Endothelial cell of umbilical vein (primary cell): ENCODE measurements at places on chromosomes 13 and 19. TPM values are rescaled to one million over a fixed set of nuclear protein-coding genes. Genes with fewer than 3 reads are reported as not detected.

DNA sequence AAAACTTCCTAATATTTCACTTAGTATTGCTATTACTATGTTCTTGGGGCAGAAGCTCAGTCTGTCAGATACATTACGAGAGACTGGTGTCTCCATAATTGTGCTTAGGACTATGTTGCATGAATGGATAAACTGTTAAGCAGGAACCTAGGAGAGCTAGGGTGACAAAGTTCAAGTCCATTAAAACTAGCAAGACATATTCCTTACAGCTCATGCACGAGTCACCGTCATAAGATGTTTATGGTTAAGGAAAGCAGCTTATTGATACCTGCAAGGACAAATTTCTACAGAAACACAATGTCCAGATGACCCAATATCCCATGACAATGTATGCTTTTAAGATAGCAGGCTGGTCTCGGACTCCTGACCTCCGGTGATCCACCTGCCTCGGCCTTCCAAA, 5.7 kb upstream of the ZNF813 start:
- no peak for DNase-seq
- H3K36me3 ChIP-seq: no peaks in the 10 kb centered on the region
- no peak overlapping the region for H3K4me3 ChIP-seq
- no peak overlapping the region for H3K27ac ChIP-seq
- H3K27me3 ChIP-seq: no peaks in the 10 kb centered on the region

The KLK15 gene
- not detected in 2 replicates for polyA plus RNA-seq

DNA sequence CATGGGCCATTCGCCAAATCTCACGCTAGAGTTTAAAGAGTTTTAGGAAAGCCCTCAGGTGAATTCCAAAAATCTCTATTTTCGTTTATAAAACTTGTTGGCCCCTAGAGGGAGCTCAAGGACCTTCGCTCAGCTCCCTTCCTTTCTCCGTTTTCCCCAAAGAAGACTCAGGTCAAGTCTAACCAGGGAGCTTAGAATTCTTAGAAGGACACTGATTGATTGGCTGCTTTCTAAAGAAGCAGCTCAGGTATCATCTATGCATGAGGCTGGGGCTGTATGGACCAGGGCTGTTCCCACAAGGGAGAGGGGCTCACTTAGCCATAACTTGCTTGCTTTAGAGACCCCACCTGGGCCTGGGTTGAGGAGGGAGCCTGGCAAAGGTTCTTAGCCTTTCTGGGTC, 20.5 kb downstream of the DZIP1 start:
- H3K4me3 ChIP-seq: no peak overlapping the region
- no peaks in the 10 kb centered on the region for H3K4me1 ChIP-seq
- H3K27me3 ChIP-seq: no peaks in the 10 kb centered on the region
- DNase-seq: peak; percentile 50

GRCh38 chr13:103540382-103540765, 474.2 kb upstream of the SLC10A2 start:
- no peaks in the 10 kb centered on the region for H3K27me3 ChIP-seq
- no peaks in the 10 kb centered on the region for H3K4me1 ChIP-seq
- no peak for DNase-seq
- no peak overlapping the region for H3K27ac ChIP-seq
- H3K36me3 ChIP-seq: no peaks in the 10 kb centered on the region
- H3K4me3 ChIP-seq: no peak overlapping the region

DNA sequence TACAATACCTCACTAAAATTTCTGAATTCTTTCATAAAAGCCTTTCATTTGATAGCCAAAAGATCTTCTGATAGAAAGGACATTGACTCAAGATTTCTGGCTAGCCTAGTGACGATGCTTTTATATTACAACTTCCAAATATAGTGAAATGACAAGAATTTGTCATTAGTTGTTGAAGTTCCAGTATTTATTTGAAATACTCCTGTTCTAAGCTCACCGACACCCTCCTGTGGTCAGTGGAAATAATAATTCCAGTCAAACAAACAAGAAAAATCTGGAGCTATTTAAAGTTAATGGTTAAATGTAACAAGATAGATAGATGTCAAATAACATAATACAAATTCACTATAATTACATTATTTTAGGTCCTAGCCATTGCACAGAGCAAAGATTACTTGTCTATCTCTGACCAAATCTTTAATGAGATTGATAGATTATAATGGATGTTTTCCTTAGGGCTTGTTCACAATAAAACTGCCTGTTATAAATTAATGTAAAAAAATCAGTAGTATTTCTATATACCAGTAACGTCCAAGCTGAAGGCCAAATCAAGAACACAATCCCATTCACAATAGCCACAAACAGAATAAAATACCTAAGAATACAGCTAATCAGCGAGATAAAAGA, 195.5 kb downstream of the RGCC start:
- H3K36me3 ChIP-seq: no peaks in the 10 kb centered on the region
- DNase-seq: peak; percentile 88

The ZNF329 gene
- polyA plus RNA-seq: 2.7 and 3.0 TPM in 2 replicates

The ZNF439 gene
- polyA plus RNA-seq: 0.12 and 0.18 TPM in 2 replicates

- H3K27me3 ChIP-seq: no peaks in the 10 kb centered on the region
- DNase-seq: peak; percentile 16
- no peak overlapping the region for H3K4me3 ChIP-seq
- H3K27ac ChIP-seq: no peak overlapping the region
Observed at GRCh38 chr13:23488442-23488841, 54.9 kb upstream of the SACS start.

The KCTD4 gene
- not detected in 2 replicates for polyA plus RNA-seq

The ZNF649 gene
- polyA plus RNA-seq: 2.0 and 2.1 TPM in 2 replicates

The PSG11 gene
- not detected in 2 replicates for polyA plus RNA-seq

- no peaks in the 10 kb centered on the region for H3K36me3 ChIP-seq
- H3K27me3 ChIP-seq: no peaks in the 10 kb centered on the region
- no peak overlapping the region for H3K27ac ChIP-seq
- no peak overlapping the region for H3K4me3 ChIP-seq
Observed at GRCh38 chr13:98539666-98540065, 37.2 kb downstream of the STK24 start.

GRCh38 chr19:50547385-50548190, 20.6 kb downstream of the LRRC4B start:
- no peaks in the 10 kb centered on the region for H3K36me3 ChIP-seq
- H3K4me3 ChIP-seq: no peak overlapping the region
- H3K4me1 ChIP-seq: no peaks in the 10 kb centered on the region
- DNase-seq: no peak

DNA sequence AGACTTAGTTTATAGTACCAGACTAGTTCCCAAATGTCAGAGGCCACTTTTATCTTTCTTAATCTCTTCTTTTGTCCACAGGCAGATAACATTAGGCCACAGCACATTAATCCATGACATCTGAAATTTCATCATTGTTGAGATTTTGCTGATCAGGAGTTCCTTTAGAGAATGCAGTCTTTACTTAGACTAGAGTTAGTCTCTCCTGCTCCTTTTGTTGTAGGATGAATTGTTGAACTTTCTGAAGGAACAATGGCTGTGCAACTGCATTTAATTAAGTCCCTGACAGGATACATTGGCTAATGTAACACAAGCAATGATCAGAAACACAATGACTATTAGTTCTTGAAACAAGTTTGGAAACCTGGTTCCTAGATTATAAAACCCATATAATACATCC, 266.3 kb downstream of the PCDH20 start:
- no peaks in the 10 kb centered on the region for H3K36me3 ChIP-seq
- DNase-seq: no peak
- H3K4me3 ChIP-seq: no peak overlapping the region
- H3K4me1 ChIP-seq: no peaks in the 10 kb centered on the region

DNA sequence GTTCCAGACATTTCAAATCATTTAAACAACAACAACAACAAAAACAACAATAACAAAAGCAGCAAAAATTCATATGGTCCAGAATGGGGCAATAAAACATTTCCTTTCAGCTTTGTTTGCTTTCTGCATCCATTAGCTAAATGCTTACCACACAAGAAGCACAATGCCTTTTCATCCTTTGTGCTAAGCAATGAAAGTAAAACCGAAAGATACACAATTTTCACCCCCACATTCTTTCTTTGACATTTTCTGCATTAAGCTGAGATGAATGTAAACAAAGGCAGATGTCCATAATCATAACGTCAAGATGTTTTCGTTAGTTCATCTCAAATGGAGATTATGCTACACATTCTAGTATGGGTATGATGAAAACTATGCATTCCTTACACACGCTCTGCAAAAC, 568.5 kb downstream of the SLITRK6 start:
- no peaks in the 10 kb centered on the region for H3K4me1 ChIP-seq
- H3K27ac ChIP-seq: no peak overlapping the region
- no peak for DNase-seq
- H3K4me3 ChIP-seq: no peak overlapping the region

DNA sequence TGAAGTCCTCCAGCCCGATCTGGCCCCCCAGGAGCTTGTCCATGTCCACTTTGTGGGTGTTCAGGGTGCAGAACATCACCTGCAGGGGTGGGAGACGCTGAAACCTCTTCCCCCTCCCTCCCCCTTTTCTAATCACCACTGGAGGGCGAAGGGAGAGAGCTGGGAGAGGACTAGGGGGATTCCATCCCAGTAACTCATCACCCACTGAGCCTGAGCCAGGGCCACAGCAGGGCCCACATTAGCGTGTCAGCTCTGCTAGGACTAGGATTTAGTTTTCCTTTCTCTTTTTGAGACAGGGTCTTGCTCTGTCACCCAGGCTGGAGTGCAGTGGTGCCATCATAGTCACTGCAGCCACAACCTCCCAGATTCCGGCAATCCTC, 5.5 kb upstream of the PTGER1 start:
- no peaks in the 10 kb centered on the region for H3K27me3 ChIP-seq
- no peak for DNase-seq
- H3K4me3 ChIP-seq: no peak overlapping the region
- H3K27ac ChIP-seq: no peak overlapping the region

The RFPL4A gene
- polyA plus RNA-seq: not detected in 2 replicates

The MEGF8 gene
- polyA plus RNA-seq: 20.6 and 25.2 TPM in 2 replicates

- H3K27me3 ChIP-seq: no peaks in the 10 kb centered on the region
- H3K4me3 ChIP-seq: no peak overlapping the region
- no peak for DNase-seq
- no peaks in the 10 kb centered on the region for H3K4me1 ChIP-seq
- H3K36me3 ChIP-seq: peaks cover 15% of the 10 kb centered on the region
Observed at GRCh38 chr19:35885225-35885738, 15.1 kb downstream of the NFKBID start.

DNA sequence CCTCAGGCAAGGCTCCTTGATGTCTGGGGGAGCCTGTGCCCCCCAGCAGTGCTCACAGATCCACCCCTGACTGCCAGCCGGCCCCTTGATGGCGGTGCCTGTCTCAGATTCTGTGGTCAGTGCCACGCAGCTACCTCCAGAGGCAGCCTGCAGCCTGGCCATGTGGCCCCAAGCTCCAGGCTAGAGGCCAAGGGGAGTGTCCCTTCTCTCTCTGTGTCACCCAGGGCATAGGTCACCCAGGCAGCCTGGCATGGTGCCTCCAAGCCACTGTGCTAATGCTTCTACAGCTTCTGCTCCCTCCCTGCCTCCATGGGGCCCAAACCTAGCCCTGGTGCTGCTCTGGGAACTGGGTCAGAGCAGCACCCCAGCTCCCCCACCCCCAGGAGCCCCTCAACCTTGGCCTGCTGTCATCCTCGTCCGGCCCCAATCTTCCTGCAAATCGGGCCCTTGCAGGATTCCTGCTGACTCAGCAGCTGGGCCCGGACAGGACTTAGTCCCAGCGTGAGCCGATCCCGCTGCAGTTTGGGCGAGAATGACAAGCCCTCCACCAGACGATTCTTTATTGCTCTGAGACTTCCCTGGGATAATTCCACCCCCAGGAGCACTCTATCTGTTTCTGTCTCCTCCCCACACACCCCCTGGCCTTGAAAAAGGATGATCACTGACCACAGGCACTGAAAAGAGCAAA, 2.8 kb upstream of the ARL11 start:
- peaks cover 24% of the 10 kb centered on the region for H3K4me1 ChIP-seq
- no peak overlapping the region for H3K27ac ChIP-seq
- H3K27me3 ChIP-seq: peaks cover 4% of the 10 kb centered on the region
- no peaks in the 10 kb centered on the region for H3K36me3 ChIP-seq

DNA sequence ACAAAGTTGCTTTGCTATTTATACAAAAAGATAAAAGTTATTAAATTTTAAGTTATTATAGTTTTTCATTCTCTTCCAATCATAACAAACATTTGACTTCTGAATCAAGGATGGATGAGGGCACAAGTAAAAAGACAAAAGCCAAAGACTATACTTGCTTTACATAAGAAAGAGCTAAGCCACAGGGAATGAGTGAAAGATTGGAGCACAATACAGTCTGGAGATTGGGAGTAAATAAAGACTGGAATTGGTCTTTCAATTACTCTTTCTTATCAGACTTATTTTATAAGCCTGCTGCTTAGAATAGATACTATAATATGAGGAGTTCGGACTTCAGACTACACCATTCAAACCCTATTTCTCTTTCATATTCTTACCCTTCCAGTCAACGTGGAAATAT, 1874.1 kb upstream of the PRR20A start:
- no peaks in the 10 kb centered on the region for H3K4me1 ChIP-seq
- no peaks in the 10 kb centered on the region for H3K27me3 ChIP-seq
- H3K4me3 ChIP-seq: no peak overlapping the region
- no peak overlapping the region for H3K27ac ChIP-seq
- H3K36me3 ChIP-seq: no peaks in the 10 kb centered on the region

The OR7A5 gene
- not detected in 2 replicates for polyA plus RNA-seq

DNA sequence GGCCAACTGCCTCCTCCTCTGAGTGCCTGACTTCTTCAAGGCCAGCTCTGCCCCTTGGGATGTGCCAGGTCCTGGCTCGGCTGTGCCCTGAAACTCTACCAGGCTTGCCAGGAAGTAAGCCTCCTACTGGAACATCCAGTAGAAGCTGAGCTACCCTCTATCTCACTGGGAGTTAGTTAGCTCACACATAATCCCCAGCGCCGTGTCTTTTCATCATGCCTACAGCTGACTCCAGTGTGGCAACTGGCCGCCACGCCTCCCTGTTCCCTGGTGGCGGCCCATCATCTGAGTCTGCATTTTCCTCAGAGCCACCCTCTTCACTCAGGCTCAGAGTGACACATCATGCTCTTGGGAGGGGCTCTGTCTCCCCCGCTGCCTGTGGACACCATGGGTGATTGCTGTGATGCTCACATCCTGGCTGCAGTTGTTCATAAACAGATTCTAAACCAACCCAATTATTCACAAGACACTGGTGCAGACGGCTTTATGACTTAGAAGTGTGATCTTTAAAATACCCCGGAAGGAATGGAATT, 131.9 kb upstream of the IRS2 start:
- H3K4me3 ChIP-seq: no peak overlapping the region
- H3K27me3 ChIP-seq: no peaks in the 10 kb centered on the region
- H3K4me1 ChIP-seq: no peaks in the 10 kb centered on the region
- DNase-seq: no peak

The C19orf73 gene
- polyA plus RNA-seq: 1.8 and 2.5 TPM in 2 replicates
